ENCODE measurements at places on chromosomes 2 and 18.

- DNase-seq = no peak
These were observed 130.3 kb downstream of the CELF4 start for GRCh38 chr18:37435150-37435867.

- no peak for DNase-seq
These were observed 21.9 kb upstream of the MTERF4 start for GRCh38 chr2:241123816-241124536.

DNA sequence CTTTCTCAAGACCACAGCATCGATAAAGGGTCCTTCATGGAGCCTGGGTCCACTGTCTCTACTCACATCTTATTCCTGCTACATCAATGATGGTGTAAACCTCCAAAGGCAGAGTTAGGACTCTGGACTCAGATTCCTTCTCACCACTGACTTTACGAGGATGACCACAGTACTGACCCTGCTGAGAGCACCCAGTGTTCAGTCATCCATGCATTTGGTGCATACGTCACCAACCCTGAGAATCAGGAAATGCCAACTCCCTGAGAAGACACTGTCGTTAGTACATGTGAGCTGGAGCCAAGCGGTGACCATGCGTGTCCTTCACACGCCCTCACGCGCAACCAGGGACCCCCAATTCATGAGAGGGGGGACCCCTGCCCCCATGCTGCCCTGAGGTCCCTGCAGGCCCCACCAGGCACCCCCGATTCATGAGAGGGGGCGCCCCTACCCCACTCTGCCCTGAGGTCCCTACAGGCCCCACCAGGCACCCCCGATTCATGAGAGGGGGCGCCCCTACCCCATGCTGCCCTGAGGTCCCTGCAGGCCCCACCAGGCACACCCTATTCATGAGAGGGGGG, 178.4 kb upstream of the TPO start:
- DNase-seq = no peak

GRCh38 chr18:40531051-40531450, 1424.0 kb upstream of the PIK3C3 start:
- no peak for DNase-seq

DNA sequence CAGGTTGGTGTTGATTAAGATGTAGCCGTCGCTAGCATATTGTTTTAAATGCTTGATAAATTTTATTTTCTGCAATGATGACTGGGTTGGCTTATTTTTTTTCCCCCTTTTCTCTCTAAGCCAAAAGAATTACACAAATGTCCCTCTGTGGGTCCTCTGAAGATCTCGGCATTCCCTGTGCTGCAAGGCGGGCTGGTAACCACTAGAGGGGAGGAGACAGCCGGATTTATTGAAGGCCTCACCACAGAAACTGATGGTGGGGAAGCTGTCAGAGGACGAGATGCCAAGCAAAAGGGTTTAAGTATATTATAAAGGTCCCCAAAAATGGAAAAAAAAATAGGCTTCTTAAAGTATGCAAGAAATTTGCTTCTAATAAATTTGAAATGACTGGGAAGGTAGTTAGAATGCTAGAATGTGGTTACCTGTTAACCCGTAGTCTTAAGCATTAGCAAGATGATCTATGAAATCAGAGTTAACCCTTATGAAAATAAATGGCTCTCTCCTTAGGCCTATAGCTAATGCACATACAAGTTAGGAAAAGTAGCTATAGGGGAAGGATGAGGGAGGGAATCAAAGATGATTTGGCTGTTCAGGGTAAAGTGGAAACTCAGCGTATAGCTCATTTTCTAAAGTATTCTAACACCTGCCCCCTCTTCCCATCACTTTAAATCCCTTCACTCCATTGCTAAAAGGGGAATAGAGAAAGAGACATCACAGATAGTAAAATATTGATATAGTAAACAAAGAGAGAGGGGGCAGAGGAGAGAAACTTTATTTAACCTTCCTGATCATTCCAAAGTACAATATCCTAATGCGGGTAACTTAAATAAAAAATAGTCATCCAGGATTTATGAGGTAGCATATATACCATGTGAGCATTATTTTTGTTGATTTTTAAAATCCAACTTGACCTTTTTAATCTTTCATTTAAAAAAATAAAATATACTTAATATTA, 894.5 kb upstream of the POU3F3 start:
- no peak for DNase-seq

GRCh38 chr2:127558911-127559310, 23.4 kb downstream of the MYO7B start:
- DNase-seq = no peak

DNA sequence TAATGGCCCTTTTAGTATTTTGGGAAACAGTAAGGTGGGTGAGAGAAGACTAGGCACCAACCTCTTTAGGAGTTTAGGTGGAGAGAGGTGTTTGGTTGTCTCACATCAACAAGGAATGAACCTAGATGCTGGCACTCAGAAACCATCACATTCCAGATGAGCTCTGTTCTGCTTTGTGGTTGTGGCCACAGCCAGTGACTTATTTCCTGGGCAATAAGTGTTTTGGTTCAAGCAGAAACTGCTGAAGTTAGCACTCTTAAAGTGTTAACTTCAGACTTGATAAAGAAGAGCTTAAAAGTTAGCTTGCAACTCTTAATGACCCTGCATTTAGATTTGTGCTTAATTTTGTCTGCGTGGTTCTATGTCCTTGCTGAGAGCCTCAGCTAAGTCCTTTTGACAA, 929.2 kb downstream of the SLC4A3 start:
- no peak for DNase-seq

DNA sequence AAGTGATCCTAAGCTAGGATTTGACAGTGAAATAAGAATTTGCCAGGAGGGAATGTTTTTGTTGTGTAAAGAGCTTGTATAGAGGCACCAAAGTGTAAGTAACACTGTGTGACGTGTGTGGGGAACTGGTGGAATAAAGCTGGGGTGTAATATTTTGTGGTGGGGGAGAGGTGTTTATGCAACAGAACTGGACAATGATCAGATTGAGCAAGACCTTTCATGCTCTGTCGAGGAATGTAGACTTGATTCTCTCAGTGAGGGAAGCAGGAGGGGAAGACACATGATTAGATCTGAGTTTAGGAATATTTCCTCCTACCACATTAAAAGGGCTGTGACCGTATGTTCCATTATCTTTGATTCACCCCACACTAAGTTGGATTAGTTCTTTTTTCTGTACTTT, 43.6 kb downstream of the EFEMP1 start:
- DNase-seq = no peak

DNA sequence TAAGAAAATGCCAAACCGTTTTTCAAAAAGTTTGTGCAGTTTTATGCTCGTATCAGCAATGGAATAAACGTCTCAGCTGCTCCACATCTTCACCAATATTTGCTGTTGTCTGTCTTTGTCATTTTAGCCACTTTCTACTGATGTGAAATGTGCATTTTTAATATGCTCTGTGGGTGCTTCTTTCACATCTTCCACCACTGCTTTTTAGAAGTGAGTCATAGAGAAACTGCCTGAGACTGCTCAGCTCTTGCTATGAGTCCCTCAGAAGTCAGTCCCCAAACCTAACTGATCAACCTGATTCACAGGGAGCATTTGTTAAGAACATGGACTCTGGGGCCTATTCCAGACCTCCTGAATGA, 41.0 kb upstream of the EPC2 start:
- no peak for DNase-seq

DNA sequence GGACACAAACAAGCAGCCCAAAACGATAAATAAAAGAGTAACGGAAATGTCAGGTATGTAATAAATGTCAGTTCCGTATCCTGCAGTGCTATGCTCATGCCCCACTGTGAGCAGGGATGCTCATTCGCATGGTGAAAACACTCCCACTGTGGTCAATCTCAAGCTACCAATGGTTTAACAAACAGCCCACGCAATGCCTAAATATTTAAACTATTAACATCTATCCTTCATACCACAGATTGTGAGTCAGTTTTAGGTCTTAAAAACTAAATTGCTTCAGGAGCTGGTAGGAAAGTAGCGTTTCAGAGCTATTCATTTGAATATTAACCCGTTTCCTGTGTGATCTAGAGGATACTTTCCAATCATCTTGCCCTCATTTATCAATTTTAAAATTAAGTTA, 207.4 kb downstream of the TCF4 start:
- DNase-seq = no peak

GRCh38 chr2:178233428-178233827, 39.1 kb downstream of the OSBPL6 start:
- DNase-seq = no peak

GRCh38 chr18:51522338-51522737, 324.9 kb upstream of the MEX3C start:
- DNase-seq = no peak

Data from coronary artery (tissue), 2 donors.